Prostate gland (tissue), 2 donors: ENCODE measurements at places on chromosomes 12 and 14.

- no peak for DNase-seq
These were observed 30.6 kb downstream of the ATF7IP start for GRCh38 chr12:14396071-14396470.

DNA sequence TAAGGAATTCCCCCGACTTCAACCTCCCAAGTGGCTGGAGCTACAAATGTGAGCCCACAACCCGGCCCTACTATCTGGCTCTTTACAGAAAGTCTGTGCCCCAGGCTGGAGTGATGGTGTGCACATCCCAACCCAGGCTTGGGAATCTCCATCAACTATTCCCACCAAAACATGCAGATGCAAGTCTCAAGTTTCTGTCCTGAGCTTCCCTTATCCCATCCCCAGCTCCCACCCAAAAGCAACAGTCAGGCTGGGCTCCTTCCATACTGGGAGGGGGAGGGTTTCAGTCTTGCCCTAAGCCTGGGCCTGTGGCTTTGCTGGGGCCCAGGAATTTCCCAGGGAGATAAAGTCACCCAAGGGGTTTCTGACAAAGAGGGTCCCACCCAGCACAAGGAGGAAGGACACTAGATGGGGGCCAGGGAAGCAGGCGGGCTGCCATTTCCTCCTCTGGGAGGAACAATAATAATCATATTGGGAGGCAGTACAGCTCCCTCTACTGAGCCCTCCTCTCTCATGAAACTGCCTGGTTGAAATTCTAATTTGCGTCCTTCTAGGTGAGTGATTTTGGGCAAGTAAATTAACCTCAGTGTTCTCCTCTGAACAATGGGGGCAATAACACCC is 8.0 kb downstream of the SLC8B1 start:
- DNase-seq, result no peak

DNA sequence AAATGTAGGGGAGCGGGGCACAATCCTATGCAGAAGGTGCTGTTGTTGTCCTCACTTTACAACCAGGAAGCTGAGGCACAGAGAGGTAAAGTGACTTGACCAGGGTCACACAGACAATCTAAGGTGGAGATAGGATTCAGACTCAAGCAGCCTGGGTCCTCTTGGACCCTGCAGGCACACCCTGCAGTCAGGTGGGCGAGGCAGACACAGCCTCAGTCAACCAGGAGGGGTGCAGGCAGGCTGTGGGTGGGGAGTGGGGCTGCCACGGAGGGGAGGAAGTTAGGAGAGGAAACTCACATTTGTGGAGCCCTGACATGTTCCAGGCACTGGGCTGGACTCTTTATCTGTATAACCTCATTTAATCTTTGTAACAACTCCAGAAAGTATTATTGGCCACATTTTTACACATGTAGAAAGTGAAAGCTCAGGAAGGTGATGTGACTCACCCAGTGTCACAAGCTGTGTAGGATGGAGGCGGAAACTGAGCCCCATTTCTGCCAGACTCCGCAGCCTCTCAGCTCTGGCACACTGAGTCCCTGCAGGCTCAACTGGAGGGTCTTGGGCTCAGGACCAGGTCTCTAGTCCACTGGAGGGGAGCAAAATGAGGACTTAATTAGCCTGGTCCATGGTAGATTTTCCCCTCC is 24.9 kb upstream of the CHGA start:
- DNase-seq, result no peak

GRCh38 chr12:53972152-53972702 is 699 bp upstream of the HOXC11 start:
- DNase-seq, result no peak

DNA sequence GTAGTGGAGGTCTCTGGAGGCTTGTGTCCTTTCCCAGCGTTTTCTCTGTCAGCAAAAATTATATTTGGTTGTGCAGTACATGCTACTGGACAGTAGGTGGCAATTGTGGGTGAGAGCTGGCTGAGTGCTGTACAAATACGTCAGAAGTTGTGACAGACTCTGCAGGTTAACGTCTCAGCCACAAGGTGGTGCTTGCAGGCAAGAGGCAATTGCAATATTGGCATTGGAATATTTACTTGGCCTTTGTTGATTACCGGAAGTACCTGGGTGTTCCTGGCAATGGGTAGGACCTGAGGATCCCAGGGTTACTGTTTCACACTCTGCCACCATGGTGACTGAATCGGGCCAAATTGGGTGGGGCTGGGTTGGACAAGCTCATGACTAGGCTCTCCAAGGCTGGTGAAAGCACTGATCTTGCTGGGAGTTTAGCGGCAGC is 333.9 kb upstream of the LMO3 start:
- DNase-seq, result no peak

GRCh38 chr12:83172441-83172840 is 485.7 kb downstream of the TMTC2 start:
- DNase-seq, result no peak

DNA sequence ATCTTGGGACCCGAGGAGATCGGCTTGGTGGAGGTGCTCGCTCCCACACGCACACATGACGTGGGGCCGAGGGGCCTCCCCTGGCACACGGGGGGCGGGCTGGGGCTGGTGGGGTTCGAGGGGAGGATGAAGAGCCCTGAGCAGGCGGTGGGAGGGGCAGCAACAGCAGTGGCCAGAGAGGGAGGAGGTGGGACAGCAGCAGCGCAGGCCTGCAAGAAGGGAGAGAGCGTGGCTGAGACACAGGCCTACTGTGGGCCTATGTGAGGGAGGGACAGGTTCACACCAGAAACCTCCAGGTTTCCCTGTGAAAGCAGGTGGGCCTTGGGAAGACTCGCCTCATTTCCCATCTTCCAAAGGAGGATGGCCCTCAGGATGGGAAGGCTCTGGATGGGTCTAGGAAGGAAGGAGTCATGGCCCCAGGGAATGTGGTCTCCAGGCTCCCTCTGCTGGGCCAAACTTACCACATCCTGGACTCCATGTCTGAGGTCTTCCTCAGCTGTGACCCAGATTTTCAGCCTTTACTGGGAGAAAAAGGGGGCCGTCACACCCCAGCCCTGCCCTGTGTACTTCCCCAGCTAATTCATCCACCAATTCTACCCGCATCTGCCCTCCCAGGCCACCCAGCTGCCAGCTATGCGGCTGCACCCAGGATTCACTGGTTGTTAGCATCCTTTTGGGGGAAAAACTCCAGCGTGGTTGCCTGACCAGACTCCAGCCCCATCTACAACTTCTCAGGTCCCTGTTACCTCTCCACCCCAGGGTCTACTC is 2.8 kb downstream of the PIANP start:
- no peak for DNase-seq

DNA sequence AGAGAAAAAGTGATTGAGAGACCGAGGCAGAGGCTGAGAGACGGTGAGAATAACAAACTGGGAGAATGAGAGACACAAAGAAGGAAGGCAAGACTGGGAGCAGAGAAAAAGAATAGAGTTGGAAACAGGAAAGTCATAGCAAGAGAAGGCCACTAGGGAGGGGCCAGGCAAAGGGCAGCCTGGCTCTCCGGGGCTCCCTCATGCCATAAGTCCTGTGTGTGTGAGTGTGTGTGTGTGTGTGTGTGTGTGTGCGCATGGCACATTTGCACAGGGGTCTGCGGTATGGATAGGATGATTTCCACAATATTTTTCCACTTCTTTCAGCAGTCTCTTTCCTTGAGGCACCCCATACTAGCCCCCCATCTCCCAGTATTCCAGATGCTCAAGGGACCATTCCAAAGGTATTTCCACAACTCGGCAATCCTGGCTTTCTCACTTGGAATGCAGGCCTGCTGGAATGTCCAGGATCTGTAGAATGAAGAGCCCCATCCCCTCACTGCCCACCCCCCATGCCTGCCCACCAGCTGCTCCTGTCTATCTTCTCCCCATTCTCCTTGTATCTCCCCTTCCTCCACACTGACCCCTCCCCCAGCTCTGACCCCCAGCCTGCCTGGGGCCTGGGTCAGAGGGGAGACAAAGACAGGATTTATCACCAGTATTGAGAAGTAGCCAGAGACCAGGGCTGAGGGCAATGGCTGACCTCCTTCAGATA is 9.0 kb downstream of the GPR84 start:
- no peak for DNase-seq

- no peak for DNase-seq
These were observed 36.6 kb downstream of the MNAT1 start for GRCh38 chr14:60771117-60771516.

DNA sequence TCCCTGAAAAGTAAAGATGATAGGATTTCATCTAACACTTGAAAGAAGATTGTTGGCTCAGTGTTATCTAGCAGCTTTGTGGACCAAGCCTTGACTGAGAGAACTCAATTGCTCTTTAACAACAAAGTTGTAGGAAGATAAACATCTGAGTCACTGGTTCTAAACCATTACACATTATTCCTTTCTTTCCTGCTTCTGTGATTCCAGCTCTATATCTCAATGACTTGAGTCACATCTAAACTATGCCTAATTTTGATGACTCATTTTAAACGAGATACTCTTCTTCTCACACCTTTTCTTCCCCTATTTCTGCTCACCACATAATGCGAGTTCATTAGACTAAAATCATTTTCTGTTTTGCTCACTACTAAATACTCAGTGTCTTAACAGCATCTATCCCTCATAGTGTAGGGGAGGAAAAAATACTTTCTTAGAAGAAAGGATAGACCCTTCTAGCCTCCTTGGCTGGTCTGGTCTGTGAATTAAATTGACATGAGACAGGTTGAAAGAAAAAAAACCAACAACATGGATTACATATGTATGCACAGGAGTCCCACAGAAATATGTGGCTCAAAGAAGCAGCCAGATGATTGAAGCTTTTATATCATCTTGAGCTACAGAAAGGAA is 201.4 kb downstream of the C12orf50 start:
- no peak for DNase-seq

GRCh38 chr14:42628602-42629001 is 1021.9 kb downstream of the LRFN5 start:
- no peak for DNase-seq

DNA sequence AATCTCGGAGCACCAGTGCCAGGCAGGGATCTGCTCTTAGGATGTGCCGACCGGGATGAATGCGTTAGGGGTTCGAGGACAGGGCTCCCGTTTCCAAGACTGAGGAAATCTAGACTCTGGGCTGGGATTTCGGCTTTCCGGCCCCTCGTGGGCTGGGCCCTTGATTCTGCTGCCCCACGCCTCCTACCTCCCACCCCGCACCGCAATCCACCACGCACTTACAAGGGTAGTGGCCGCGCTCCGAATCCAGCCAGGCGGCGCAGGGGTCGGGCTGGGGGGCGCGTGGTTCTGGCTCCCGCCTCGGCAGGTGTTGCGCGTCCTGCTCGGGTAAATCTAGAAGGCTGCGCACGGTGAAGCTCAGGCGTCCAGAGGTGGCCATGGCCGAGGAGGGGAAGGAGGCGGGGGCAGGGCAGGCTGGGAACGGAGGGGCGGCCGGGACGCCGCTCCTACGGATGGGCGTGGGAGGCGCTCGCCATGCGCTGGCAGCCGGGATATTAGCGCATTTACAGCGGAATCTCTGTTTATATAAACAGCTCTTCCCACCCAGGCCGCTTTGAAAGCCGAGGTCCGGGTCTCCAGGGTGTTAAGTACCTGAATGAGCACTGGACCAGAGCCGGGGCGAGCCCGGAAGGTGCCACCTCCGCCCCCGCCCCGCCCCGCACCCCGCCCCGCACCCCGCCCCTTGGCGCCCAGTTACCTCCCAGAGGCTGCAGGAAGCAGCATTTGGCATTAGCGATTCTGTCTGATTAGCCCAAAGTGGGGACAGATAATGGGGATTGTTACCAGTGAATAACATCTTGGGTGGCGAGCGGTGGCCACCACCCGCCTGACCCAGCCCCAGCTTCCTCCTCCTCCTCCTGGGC is at the start of gene NKX2-8:
TSS of gene NKX2-8 (minus strand) at position 604 of the 863 bp plus-strand sequence. CDS start at position 379, 225 bp downstream.
- no peak for DNase-seq

DNA sequence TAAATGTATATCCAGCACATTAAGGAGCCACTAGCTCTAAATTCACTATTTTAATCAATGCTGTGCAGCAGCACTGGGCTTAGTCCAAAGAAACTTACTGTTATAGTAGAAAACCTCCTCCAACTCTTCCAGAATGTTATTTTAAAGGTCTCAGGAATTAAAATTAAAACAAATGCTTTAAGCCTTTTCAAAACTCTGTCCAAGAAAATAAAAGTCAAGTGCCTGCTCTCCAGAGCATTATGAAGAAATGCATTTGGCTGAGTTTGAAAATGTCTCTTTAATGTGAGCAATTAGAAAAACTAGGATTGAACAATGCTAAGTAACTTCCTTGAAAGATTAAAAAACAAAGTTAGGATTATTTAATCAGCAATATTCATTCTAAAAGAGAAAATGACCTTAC is 322.4 kb upstream of the DCN start:
- no peak for DNase-seq

GRCh38 chr14:54322246-54322645 is 74.6 kb upstream of the CDKN3 start:
- DNase-seq, result no peak

DNA sequence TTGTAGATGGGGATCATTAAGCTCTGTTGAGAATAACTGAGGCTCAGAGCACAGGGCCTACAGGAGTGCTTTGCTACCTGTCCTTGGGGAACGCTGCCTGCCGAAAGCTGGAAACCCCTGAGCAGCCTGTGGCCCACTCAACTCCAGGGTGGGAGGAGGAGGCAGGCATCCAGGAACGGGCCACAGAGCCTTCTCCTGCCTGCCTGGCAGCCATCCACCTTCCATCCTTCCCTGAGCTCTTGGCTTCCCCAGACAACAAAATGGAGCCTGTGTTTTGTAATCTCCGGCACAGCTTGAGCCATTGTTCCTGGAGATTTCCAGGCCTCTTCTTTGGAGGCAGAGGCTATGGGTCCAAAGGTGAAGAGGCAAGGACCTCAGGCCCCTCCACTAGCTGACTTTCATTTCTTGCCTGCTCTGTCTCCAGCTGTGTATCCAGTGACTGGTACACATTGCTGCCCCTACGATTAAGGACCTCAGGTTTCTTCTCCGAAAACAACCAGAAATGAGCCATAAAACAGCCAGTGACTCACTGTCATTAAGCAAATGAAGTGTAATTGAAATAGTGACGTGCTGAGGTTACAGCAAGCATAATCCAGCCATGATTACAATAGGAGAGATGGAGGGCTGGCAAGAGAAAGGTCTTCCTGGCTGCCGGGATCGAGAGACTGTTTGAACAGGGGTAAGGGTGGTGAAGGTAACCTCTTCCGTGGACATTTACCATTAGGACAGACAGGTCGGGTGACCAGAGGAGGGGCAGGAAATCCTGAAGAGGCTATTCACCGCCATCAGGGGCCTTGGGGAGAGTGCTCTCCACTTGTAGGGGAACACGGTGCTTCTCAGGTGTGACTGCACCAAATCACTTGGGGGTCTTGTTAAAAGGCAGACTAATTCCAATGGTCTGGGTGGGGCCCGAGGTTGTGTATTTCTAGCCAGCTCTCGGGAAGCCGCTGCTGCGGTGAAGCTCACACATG is 56.3 kb upstream of the KCNA5 start:
- DNase-seq, result no peak

GRCh38 chr14:23095196-23096108 is at the start of gene C14orf119:
Gene C14orf119 (plus strand): TSS chr14:23095505. CDS start chr14:23097659, 2,154 bp downstream.
- peak; percentile 100 for DNase-seq

- no peak for DNase-seq
These were observed 2.5 kb upstream of the CCND2 start for GRCh38 chr12:4270831-4271716.

GRCh38 chr14:43981135-43981768 is 525.8 kb downstream of the FSCB start:
- DNase-seq, result peak; percentile 9

DNA sequence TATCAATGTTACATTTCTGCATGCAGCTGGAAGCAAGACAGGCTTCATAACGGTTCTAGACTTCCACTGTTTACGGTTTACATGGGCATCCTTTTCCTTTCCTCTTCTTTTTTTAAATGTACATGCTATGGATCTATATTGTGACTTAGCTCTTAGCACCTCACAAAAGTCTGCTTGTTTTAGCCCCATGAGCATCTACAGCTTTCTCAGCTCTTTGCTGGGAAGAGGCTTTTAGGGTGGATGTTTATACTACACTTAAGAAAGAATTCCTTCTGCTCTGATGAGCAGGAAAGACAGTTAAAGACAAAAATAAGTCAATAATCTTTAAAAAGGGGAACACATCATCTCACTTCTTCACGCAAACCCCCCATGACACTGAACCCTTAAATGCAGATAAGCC is 51.4 kb downstream of the KICS2 start:
- DNase-seq, result no peak
